Activated naive CD4-positive, alpha-beta T cell treated with anti-CD3 and anti-CD28 coated beads, Interleukin-2, amount 10 ng/mL, durations not matched to agents 7 days and 5 days (primary cell): ENCODE measurements at places on chromosomes 7 and 10.

DNA sequence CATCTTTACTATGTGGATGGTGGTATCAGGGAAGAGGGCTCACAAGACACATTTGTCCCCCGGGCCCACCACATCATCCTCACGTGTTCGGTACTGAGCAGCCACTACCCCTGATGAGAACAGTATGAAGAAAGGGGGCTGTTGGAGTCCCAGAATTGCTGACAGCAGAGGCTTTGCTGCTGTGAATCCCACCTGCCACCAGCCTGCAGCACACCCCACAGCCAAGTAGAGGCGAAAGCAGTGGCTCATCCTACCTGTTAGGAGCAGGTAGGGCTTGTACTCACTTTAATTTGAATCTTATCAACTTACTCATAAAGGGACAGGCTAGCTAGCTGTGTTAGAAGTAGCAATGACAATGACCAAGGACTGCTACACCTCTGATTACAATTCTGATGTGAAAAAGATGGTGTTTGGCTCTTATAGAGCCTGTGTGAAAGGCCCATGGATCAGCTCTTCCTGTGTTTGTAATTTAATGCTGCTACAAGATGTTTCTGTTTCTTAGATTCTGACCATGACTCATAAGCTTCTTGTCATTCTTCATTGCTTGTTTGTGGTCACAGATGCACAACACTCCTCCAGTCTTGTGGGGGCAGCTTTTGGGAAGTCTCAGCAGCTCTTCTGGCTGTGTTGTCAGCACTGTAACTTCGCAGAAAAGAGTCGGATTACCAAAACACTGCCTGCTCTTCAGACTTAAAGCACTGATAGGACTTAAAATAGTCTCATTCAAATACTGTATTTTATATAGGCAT is 9.1 kb upstream of the CSGALNACT2 start:
- DNase-seq = peak; percentile 52

DNA sequence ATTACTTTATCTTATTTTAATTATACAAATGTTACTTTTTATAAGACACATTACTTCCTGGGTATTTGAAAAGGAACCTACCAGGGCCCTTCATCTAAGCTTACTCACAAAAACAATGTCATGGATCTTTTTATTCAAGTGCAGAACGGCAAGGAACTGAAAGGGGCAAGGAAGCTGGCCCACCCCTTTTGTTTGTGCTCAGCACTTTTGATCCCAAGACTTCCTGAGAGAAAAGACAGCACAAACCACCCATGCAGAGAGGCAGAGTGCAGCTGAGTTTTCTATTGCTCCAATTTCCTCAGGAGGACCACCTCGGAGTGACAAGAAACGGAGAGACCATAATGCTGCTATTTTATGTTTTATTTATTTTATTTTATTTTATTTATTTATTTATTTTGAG is 232.0 kb upstream of the NRP1 start:
- DNase-seq = no peak

- no peak for DNase-seq
Measured at GRCh38 chr10:116262678-116263077, 10.3 kb downstream of the GFRA1 start.

DNA sequence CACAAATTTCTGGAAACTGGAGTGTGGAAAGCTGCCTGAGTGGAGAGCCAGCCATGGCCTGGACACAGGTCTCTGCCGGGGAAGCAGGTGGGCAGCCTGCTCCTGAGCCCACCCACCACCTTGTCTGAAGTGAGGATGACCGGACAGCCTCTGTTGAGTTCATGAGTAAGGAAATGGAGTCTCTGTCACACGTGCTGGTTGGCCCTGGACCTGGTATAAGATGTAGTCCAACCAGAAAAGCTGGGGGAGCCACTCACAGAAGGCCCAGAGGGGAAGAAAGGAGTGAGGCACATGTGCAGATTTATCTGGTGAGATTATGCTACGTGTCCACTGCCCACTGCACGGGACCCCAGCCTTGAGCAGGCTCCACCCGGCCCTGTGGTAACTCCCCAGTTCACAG is 383.5 kb downstream of the GRID1 start:
- DNase-seq = no peak

DNA sequence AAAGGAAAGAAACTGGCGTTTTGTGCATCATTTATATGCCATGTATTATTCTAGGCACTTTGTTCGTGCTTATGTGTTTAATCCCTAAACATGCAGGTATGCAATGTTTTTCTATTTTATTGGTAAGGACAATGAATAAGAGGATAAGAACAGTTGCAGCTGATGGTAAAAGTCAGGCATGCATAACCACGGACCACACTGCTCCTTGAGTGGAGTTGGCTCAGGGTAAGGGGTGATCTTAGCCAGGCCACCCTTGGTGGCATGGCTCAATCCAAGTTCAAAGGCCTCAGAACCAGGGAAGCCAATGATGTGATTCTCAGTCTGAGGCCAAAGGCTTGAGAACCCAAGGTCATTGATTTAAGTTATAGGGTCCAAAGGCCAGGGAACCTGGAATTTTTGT is 1068.1 kb downstream of the NRG3 start:
- DNase-seq = no peak

DNA sequence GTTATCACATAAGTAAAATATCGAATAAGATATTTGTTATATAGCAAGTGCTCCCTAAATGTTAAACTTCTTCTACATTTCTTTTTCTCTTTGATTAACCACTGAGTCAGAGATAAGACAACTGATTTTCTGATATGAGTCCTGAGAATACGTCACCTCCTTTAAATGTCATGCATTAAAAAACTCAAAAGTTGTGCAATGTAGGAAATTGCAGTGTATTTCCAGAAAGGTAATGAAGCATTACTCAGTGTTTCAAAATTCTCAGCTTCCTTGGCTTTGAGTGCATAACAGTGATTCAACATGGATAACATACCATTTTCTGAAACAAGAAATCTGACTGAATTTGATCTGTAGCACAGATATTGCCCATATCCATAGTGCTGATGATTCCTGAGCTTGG is 155.8 kb downstream of the BMPER start:
- no peak for DNase-seq

GRCh38 chr10:930625-931325 is 730 bp downstream of the LARP4B start:
- DNase-seq = peak; percentile 52

DNA sequence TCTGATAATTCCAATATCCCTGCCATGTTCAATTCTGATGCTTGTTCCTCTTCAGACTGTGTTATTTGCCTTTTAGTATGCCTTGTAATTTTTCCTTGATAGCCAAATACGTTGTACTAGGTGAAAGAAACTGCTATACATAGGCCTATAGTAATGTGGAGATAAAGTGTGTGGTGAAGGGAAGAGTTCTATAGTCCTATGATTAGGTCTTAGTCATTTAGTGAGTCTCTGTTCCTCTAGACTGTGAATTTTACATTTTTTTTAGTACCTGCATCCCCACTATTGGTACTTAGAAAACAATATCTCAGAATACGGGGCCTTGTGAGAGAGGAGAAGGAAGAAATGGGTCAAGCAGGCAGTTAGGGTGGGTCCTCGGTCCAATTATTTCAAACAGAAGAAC is 59.6 kb upstream of the SEMA3E start:
- no peak for DNase-seq

DNA sequence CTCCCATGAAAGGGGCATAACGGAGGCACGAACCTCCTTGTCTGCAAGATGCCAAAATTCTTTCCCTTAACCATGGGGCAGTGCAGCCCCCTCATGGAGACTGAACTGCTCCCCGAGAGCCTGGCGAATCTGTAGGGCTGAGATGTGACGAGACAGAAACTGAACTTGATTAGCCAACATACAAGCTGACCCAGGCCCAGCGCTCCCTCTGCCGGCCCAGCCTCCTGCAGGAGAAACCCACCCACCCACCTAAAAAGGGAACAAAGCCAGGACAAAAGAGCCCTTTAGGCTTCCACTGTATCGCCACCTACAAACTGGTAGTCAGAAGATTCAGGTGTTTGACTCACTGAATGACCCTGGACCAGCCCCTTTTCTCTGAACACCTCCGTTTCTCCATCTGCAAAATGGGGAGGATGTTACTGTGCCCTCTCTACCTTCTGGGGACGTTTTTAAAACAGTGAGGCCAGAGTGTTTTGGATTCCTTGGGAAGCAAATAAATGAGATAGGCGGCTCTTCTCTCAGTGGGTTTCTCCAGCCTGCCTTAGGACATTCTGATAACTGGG is 58.4 kb downstream of the C10orf105 start:
- DNase-seq = no peak

DNA sequence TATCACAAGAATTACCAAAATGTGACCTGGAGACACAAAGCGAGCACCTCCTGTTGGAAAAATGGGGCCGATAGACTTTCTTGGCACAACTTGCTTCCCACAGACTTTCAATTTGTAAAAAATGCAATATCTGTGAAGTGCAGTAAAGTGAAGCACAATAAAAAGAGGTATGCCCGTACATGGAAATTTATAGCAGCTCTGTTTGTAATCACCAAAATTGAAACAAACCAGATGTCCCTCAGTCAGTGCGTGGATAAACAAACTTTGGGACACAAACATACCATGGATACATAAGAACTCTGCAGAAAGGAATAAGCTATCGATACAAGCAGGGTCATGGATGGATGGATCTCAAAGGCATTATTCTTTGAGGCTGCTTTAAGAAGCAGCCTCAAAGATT is 33.6 kb downstream of the ARID5B start:
- no peak for DNase-seq

GRCh38 chr10:42981358-42982236 is 95.3 kb upstream of the RET start:
- no peak for DNase-seq

- DNase-seq = peak; percentile 64
Measured at GRCh38 chr7:144818511-144818910, 17.3 kb downstream of the TPK1 start.

- no peak for DNase-seq
Measured at GRCh38 chr7:729140-730000, 2.3 kb upstream of the PRKAR1B start.

GRCh38 chr10:97744405-97745035 is 7.6 kb downstream of the ZFYVE27 start:
- no peak for DNase-seq

GRCh38 chr10:78817361-78817760 is 251.4 kb upstream of the ZMIZ1 start:
- DNase-seq = no peak

DNA sequence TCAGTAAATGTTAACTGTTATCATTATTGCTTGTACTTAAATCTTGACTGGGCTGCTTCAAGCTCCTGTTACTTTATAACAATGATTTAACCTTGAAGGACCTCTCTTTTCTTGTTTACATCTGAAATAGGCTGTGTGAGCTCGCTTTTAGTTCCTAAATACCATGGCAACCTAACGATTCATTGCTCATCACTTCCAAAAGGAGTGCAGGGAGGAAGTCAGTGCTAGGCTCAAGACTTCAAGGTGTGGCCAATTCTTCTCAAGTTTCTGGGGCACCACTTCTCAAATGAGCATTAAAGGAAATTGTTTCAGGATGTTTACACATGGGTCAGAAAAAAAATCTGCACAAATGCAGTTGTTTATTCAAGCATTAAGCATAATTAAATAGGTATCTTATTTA is 284.2 kb downstream of the MTERF1 start:
- DNase-seq = no peak

- no peak for DNase-seq
Measured at GRCh38 chr10:66804962-66805361, 120.9 kb upstream of the LRRTM3 start.

DNA sequence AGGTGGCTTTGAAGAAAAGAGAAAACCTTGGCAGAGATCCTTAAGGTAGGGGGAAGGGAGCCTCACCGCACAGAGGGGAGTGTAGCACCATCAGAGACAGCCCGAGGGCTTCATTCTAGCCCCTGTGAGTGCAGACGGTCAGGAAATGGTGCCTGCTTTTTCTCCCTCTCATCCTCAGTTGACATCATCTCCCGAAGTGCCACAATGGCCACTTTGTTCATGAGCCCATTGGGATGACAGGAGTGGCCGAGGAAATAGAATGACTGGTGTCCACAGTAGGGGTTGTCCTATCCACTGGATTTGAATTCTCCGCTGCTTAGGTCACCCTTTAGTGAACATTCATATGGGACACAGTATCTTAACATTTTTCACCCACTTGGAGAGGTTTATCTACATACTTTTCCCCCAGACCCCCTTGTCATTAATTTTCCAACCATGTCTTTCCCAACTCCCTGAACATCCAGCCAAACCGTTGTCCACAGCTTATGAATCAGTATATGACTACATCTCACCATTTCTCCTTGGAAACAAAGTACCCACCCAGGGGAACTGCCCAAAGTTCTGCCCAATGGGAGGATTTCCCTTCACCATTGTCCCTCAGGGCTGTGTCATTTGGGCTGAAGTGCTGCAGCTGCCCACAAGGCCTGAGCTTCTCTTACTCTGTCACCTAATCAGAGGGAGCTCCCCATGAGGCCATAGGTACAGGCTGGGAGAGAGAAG is 108.8 kb downstream of the ADCY1 start:
- DNase-seq = no peak

GRCh38 chr10:81708929-81709328 is 166.1 kb upstream of the NRG3 start:
- no peak for DNase-seq

- DNase-seq = no peak
Measured at GRCh38 chr7:136293272-136293671, 316.1 kb upstream of the MTPN start.

- no peak for DNase-seq
Measured at GRCh38 chr7:3267966-3268690, 32.9 kb upstream of the SDK1 start.

GRCh38 chr10:81479316-81479715 is 395.7 kb upstream of the NRG3 start:
- DNase-seq = no peak

- no peak for DNase-seq
Measured at GRCh38 chr7:129604713-129605437, 6.6 kb upstream of the NRF1 start.
